Choroid plexus epithelial cell (primary cell): ENCODE measurements at places on chromosomes 1 and 21.

- peak; percentile 90 for DNase-seq
Observed at GRCh38 chr1:154479764-154480421, 22.1 kb upstream of the TDRD10 start.

- DNase-seq: no peak
Observed at GRCh38 chr1:82564333-82564732, 763.6 kb downstream of the ADGRL2 start.

DNA sequence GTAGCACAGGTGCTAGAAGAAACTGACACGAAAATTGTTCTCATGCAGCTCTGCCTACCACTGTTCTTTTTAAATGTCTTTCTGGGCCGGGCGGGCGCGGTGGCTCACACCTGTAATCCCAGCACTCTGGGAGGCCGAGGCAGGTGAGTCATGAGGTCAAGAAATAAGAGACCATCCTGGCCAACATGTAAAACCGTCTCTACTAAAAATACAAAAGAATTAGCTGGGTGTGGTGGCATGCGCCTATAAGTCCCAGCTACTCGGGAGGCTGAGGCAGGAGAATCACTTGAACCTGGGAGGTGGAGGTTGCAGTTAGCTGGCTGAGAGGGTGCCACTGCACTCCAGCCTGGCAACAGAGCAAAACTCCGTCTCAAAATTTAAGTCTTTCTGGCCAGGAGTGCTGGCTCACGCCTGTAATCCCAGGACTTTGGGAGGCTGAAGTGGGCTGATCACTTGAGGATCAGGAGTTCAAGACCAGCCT is 947 bp upstream of the RIT1 start:
- no peak for DNase-seq

- DNase-seq: peak; percentile 69
Observed at GRCh38 chr1:84347932-84348555, 46.5 kb downstream of the SAMD13 start.

- DNase-seq: no peak
Observed at GRCh38 chr21:34948157-34948556, 100.9 kb downstream of the RUNX1 start.

GRCh38 chr21:29218749-29219148 is 80.0 kb upstream of the BACH1 start:
- DNase-seq: no peak

GRCh38 chr1:212288615-212289014 is 3.4 kb downstream of the PPP2R5A start:
- DNase-seq: peak; percentile 54

DNA sequence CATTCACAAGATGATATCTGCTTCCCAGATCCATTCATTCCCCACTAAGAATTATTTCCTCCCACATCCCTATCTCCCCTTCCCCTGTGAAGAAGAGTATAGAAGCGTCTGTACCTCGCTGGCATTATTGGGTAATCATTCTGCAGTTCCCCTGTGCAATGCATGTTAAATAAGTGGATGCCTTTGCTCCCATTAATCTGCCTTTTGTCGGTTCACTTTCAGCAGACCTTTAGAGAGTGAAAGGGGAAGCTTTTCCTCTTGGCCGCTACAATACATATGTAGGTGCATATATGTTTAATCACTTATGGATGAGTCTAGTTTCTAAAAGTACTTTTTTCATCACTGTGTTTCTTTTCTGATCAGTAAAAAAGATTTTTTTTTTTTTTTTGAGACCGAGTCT is 7.0 kb downstream of the CLCN6 start:
- DNase-seq: no peak
